Stomach (tissue), 19 donors: ENCODE measurements at places on chromosomes 11 and 22. TPM values are rescaled to one million over a fixed set of nuclear protein-coding genes. Genes with fewer than 3 reads are reported as not detected.

The HTR3A gene
- not detected for total RNA-seq

The SOX6 gene
- total RNA-seq, result 13.6 TPM

The CECR2 gene
- total RNA-seq, result 3.1 TPM

The BIK gene
- 13.5 TPM for total RNA-seq

The GAS2L1 gene
- 81.1 TPM for total RNA-seq

- DNase-seq, result peak; percentile 67
These were observed 489.4 kb downstream of the KCNA4 start for GRCh38 chr11:29527391-29527936.

DNA sequence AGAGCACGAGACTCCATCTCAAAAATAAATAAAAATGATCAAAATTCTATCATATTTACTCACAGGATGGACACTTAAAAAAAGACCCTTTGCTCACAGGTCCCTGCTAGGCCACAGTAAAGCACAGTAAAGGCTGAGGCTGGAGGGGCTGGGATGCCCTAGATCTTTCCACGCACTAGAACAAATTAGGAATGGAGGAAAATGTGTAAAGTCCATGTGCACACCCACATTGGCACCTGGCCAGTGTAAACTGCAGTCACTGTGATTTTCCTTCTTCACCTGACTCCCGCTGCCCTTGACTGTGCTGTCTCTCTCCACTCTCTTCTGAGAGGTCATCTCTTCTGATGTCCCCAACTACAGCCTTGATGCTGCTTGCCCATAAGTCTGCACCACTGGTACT lies 195.5 kb downstream of the EFCAB6 start:
- peak; percentile 53 for DNase-seq

GRCh38 chr11:11822946-11823345 lies 18.8 kb upstream of the USP47 start:
- no peak for DNase-seq

GRCh38 chr11:56396047-56396446 lies 16.4 kb upstream of the OR5AL1 start:
- no peak for DNase-seq

GRCh38 chr11:17547932-17548331 lies 873 bp downstream of the OTOG start:
- no peak for DNase-seq

- no peak for DNase-seq
These were observed 14.9 kb downstream of the FAM118B start for GRCh38 chr11:126226334-126227084.

- DNase-seq, result no peak
These were observed 45.7 kb upstream of the TUB start for GRCh38 chr11:8035200-8035855.

GRCh38 chr11:127003260-127003981 lies 2.9 kb upstream of the KIRREL3 start:
- peak; percentile 72 for DNase-seq

DNA sequence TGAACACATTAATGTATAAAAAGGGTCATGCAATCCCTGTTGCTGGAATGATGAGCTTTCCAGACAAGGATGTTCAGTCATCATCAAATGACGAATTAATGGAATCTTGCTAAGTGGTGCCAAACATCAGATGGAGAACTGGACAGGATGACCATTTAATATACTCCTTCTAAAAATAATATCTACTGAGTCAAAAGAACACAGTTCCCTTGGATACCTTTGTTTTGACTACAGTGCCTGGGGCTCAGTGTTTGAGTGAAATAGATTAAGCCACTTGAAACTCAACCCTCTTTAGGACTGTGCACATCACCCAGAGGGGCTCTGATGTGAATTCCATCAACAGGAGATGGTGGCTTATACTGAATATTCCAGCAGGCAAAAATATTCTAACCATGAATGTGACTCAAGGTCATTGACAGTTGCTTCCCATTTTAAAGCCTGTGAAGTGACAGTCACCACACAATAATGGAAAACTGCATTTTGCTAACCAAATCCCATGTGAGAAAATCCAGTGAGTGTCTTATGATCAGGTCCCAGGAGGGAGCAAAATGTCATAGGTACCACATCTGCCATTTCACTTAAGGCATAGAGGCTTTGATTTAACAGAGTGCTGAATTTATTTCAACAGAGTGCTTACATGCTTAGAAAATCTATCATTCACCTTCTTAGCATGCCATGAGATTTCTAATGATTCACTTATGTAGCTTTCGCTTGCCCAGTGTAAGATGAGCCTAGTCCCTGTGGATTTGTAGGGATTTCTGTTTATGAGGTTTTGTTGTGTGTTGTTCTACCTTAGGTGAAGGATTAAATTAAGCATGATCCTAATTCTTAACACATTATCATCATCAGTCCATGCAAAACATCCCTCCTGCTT lies 41.3 kb upstream of the SLN start:
- DNase-seq, result no peak

- no peak for DNase-seq
These were observed 20.0 kb downstream of the PRG3 start for GRCh38 chr11:57360991-57361390.

GRCh38 chr11:5366856-5367255 lies 15.5 kb downstream of the OR51B6 start:
- DNase-seq, result no peak

- no peak for DNase-seq
These were observed 63.7 kb downstream of the MICAL2 start for GRCh38 chr11:12174128-12174476.

- no peak for DNase-seq
These were observed 55.4 kb downstream of the CDKN1C start for GRCh38 chr11:2830030-2830812.

GRCh38 chr11:1422481-1422880 lies 32.7 kb downstream of the BRSK2 start:
- DNase-seq, result no peak

- DNase-seq, result no peak
These were observed 193.5 kb downstream of the NAV2 start for GRCh38 chr11:19906126-19906525.
